ENCODE measurements at places on chromosomes 6 and 20. TPM values are rescaled to one million over a fixed set of nuclear protein-coding genes. Genes with fewer than 3 reads are reported as not detected.

- DNase-seq, result no peak
- H3K27me3 ChIP-seq, result peaks cover 1% of the 10 kb centered on the region
- H3K36me3 ChIP-seq, result no peaks in the 10 kb centered on the region
- H3K4me1 ChIP-seq, result no peaks in the 10 kb centered on the region
Observed at GRCh38 chr20:53177687-53178086, 205.5 kb downstream of the TSHZ2 start.

Gene BEND6
- not detected for total RNA-seq

Gene TMEM244
- not detected for total RNA-seq

Gene C6orf141
- total RNA-seq, result 2.1 TPM

Gene TAGAP
- total RNA-seq, result not detected

GRCh38 chr6:134533991-134534390 lies 216.1 kb upstream of the SGK1 start:
- H3K27ac ChIP-seq, result no peak overlapping the region
- no peak for DNase-seq
- H3K4me3 ChIP-seq, result no peak overlapping the region
- H3K4me1 ChIP-seq, result peaks cover 17% of the 10 kb centered on the region
- no peaks in the 10 kb centered on the region for H3K27me3 ChIP-seq
- H3K36me3 ChIP-seq, result no peaks in the 10 kb centered on the region

DNA sequence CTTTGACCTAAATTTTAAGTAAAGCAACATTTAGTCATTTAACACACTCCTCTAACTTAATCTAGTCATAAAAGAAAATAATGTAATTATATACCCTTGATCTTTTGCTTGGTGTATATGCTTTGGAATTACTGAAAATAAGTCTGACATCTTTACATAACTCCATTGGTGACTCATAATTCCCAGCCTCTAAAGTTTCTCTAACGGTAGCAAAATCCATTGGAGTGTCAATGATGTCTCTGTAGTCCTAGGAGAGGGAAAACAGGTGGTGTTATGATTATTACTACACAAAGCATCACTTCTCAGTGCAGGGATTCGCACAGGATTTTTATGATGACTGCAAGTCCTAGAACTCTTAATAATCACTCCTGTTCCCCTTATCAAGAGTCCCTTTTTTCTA lies 80.2 kb downstream of the IRAK1BP1 start:
- H3K36me3 ChIP-seq, result peaks cover 2% of the 10 kb centered on the region
- no peak for DNase-seq
- H3K4me1 ChIP-seq, result no peaks in the 10 kb centered on the region
- no peak overlapping the region for H3K4me3 ChIP-seq

Measured in Caco-2 (cell line).